ENCODE measurements at places on chromosomes 4 and X. TPM values are rescaled to one million over a fixed set of nuclear protein-coding genes. Genes with fewer than 3 reads are reported as not detected.

IGSF1 gene
- total RNA-seq: 6.5 TPM

RIPPLY1 gene
- not detected for total RNA-seq

GRCh38 chrX:46757593-46757992 is 1.3 kb downstream of the SLC9A7 start:
- no peak for DNase-seq

DNA sequence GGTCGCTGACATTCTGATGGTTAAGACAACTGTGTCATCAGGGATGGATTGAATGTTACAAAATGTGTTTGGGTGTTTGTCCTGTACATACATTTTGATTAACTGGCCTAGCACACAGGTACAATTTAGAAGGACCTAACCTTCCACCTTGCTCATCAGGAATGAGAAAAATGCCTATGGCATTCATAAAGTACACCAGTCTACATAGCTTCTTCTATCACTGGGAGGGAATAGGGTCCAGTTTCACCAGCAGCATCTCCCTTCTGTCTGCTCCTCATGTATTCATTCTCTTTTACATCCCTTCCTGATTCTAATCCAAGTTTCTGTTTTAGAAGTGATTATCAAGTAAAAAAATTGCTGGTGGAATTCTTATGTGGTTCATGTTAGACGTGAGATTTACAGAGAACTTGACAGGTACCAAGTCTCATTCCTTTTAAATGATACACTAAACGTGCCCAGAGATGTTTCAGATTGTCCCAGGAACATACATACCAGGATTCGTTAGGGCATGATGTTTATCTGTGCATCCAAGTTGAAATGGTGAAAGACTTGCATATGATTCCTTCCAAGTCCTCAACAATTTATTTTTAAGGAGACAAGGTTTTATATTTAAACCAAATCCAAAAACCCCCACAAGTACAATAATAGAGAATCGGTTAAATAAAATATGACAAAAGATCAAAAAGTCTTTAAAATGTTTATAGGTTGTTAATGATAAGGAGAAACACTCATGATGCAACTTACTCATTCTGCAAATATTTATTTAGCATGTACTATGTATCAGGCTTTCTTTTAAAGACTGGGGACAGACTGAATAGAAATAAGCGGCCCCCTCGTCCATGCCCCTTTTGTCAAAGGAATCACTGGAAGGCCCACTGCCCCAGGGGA is 359.1 kb downstream of the ZNF674 start:
- DNase-seq: no peak

GRCh38 chr4:41748571-41749475 is at the start of gene PHOX2B:
TSS of gene PHOX2B (minus strand) at chr4:41748725. CDS start at chr4:41748610, 115 bp downstream.
- DNase-seq: no peak

DNA sequence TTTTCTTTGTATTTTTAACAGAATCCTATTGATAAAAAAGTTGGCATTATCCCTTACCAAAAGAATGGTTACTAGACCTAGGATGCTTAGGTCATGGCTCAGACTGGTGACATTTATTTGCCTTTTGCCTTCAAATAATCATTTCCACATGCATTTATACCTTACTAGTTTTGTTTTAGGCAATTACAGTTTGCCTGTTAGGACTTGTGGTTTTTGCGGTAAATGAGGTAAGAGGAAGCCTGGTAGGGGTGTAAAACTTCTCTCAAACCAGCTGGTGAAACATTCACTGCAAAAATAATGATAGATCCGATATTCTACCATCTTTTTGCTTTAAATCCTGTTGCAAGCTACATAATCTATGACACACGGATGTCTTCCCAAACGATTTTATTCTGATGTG is 12.1 kb downstream of the LAMP2 start:
- no peak for DNase-seq

DNA sequence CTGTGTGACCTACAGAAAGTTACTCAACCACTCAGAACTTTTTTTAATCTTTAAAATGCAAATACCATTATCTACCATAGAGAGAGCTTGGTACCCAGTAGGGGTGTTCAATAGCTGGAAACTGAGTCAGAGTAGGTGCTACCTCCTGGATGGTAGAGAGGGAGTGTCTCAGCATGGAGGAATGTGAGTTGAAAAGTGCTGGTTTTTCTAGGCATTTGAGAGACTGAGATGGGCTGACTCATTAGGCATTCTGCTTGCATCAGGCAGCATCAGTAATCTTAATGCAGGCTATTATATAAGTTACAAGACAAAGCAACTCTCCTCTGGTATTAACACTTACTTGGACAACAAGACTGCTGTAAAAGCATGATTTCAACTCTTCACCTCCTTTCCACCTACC is 70.9 kb upstream of the ARHGEF9 start:
- DNase-seq: no peak

DNA sequence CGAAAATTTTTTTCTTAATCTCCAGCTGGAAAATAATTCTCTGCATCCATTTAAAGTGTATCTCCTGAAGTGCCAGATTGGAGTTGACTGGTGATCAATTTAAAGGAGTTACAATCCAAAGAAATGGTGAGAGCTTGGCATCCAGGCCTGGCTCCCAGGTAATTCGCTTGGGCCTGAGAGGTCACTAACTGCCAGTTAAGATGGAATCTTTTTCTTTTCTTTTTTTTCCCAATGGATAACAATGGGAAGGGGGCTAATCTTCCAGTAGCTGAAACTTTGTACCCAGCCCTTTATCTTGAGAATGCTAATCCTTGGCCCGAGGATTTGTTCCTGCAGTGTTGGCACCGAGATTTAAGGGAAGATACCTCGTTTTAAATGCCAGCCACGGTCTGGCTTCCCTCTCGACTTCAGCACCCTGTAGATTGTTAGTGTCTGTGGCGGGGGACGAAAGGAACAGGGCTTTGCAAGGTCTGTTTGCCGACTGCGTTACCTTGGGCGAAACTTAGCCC is 13.3 kb upstream of the PITX2 start:
- DNase-seq: no peak

DNA sequence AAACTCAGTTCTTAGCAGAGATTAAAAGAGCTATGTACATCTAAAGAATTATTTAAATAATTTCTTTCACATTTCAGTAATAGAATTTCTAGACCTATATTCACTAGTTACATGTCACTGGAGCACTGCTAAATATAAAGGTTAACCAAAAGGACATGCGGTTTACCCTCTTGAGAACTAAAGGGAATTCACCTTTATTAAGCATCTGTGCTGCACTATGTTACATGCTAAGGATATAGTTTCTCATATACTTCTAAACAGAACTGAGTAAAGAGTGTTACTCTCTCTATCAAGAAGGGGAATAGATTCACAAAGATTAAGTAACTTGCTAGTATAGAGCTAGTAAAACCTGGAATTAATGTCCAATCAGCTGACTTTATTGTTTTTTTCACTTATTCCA is 7.6 kb downstream of the SPIN3 start:
- no peak for DNase-seq

DNA sequence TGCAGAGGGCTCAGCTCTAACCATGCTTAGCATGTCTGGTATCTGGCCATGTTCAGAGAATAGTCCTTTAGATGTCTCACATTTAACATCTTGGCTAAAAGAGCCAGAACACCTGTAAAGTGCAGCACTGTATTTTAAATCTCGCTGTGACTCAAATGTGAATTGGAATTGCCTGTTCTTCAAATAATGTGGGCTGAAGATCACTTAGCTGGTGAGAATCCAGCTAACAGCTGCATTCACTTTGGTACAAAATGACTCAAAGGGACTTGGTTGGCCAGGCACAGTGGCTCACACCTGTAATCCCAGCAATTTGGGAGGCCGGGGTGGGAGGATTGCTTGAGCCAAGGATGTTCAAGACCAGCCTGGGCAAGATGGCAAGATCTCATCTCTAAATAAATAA is 63.5 kb upstream of the PLAC8 start:
- no peak for DNase-seq
